Activated naive CD8-positive, alpha-beta T cell treated with anti-CD3 and anti-CD28 coated beads for 36 hours (primary cell): ENCODE measurements at places on chromosomes 7 and 10.

DNA sequence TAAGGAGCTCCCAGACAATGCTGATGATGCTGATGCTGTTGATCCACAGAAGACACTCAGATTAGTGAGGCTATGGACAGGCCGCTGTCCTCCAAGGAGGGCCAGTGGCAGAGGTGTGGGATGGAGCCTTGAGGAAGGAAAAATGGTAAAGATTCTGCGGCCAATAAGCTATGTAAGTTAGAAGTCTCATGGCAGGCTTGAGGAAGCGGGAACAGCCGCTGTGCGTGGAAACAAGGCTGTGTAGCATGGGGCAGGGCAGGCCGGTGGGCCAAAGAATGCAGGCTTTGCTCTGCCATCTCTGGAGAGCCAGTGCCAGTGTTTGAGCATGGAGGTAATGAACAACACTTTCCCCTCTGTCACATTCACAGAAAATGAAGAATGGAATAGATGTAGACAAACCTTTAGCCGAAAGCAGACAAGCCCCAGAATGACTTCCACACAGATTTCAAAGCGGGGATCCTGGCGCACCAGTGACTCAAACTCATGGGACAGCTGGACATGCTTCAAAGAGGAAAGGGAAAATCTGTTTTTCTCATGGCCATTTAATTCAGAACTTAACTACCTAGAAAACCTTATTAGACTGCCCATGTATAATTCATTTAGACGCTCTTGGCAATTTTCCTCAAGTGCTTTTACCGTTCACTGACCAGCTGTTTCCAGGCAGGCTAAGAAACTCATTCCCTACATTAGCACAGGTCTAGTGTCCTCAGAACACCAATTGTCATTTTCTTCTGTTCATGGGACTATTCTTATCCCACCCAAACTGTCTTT, 16.9 kb upstream of the FIGNL1 start:
- DNase-seq: no peak

GRCh38 chr10:29879862-29880261, 179.5 kb downstream of the JCAD start:
- no peak for DNase-seq

DNA sequence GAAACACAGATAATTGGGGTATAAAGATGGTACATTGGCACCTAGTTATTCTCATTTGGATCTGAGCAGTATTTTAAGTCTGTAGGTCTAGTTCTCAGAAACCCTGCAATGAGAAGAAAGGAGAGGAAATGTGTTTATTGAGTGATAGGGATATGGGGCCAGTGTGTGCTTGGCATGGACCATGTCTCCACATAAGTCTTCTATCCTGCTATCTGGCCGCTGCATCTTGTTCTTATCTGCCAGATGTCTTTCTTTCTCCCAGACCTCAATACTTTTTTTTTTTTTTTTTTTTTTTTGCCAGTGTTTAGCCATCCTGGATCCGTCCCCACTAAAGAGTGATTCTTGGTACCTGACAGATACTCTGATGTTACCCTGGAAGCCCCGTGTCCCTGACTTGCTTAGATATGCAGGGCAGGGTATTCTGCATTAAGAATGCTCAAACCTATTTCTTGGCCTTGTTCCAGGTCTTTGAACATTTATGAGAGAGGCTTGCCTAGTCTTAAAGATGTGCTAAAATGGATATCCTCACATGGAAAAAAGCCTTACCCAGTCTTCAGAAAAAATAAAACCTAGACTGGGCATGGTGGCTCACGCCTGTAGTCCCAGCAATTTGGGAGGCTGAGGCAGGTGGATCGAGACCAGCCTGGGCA, 10.0 kb downstream of the MTURN start:
- no peak for DNase-seq

GRCh38 chr7:100563809-100564400, 9.8 kb downstream of the SAP25 start:
- DNase-seq: peak; percentile 75

- DNase-seq: no peak
Measured at GRCh38 chr10:80909254-80909653, 371.6 kb downstream of the SH2D4B start.

- DNase-seq: no peak
Measured at GRCh38 chr7:75010036-75010435, 45.5 kb downstream of the CASTOR2 start.

DNA sequence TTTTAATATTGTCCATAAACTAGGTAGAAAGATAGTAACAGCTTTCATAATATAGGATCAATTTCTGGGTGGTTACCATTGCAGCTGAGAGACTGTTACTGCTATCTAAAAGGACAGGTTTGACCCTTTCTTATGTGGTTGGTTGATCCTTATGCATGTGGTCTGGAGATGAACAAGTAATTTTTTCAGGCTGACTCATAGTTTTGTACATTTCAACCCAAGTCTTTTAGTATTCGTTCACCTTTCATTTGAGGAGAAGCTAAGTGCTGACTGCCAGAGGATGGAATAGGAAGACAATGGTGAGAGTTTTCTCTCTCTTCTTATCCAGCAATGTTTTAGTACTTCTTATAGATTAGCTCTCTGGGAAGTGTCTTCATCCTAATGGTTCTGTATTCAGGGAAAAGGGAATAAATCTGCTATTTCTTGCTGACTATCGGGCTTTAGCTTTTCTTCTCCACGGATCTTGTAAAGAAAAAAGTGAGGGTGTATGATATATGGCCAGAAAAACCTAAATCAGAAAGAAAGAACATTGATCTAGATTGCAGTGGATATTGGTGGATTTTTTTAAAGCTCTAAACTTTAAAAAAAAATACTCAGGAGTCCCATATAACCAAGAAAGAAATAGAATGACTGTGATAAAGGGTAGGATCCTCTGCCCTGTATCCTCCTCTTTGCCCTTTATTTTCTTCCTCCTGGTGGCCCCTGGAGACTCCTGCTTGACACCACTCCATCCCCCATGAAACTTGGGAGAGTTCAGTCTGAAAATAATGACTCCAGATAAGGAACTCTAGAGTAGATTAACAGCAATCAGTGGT, 88.0 kb downstream of the CPED1 start:
- no peak for DNase-seq

DNA sequence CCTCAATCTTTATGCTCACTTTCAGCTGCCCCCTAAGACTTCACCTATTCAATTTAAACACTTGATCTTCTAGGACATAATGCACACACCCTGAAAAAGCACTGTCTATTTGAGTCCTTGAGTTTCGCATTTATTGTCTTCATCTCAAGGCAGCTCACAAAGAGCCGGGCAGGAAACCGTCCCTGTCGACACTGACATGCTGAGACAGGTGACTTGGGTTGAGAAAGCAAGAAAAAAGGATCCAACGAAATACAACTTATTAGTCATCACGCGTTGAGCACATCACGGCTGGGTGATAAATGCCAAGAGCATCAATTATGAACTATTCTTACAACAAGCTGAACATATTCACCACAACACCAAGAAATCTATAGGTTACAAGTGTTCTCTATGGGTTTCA, 91.1 kb downstream of the CALN1 start:
- no peak for DNase-seq

GRCh38 chr10:73759512-73760115, 15.4 kb downstream of the SEC24C start:
- peak; percentile 31 for DNase-seq

DNA sequence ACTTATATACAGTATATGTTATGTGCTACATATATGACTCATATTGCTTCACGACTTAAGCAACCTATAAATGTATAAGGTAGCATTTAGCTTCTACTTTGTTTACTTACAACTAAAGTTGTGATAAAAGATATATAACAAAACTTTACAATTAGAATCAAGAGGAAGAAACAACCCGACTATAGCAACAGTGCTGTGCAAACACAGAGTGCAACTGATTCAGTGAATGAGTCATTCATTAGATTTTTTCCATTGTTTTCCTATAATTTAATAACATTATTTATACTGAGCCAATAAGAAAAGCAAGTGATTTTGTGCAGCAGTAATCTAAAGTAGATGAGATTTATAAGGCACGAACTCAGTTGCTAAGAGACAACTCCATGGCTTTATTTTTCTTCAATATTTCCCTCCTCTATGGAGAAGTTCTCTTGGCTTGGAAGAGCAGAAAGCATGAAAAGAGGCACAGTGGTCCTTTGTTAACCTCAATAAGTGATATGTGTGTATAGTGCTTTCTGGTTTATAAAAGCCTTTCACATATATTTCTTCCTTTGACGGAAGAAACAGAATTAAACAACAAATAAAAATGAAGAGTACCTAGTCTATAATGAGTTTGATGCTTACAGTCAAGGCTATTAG, 19.8 kb downstream of the CEP41 start:
- DNase-seq: no peak

GRCh38 chr7:70947181-70947580, 184.8 kb upstream of the GALNT17 start:
- no peak for DNase-seq

DNA sequence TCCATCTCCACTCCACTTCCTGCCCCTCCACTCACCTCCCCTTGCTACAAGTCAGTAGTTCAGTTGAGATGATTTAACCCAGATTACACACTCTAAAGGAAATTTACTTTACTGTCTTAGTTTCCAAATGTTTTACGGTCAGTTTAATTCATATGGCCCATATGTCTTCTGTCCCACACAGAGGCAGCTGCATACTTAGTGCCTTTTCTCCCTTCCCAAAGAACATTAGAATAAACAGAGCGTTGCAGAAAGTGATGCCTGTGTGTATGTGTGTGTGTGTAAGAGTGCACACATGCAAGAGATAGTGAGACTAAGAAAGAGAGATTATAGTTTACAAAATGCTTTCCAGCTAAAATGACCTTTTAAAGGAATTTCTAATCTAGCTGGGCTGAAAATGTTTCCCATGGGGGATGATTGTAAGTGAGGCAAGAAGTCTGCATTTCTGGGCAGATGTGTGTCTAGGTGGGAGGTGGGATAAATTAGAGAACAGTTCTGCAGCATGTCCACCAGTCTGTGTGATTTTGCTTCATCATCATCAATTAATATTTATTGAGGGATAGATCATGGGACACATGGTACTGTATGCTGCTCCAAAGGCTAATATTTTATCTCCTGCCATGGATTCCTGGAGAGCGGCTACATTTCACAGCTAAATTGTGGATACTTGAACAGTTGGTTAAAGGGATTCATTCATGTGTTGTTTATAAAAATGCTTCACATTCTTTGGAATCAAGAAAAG, 81.5 kb downstream of the NXPH1 start:
- DNase-seq: no peak

- no peak for DNase-seq
Measured at GRCh38 chr10:61021926-61022325, 77.9 kb upstream of the RHOBTB1 start.

- DNase-seq: no peak
Measured at GRCh38 chr10:28963539-28964221, 286.4 kb downstream of the BAMBI start.

- no peak for DNase-seq
Measured at GRCh38 chr7:152869677-152870051, 110.1 kb downstream of the ACTR3B start.

DNA sequence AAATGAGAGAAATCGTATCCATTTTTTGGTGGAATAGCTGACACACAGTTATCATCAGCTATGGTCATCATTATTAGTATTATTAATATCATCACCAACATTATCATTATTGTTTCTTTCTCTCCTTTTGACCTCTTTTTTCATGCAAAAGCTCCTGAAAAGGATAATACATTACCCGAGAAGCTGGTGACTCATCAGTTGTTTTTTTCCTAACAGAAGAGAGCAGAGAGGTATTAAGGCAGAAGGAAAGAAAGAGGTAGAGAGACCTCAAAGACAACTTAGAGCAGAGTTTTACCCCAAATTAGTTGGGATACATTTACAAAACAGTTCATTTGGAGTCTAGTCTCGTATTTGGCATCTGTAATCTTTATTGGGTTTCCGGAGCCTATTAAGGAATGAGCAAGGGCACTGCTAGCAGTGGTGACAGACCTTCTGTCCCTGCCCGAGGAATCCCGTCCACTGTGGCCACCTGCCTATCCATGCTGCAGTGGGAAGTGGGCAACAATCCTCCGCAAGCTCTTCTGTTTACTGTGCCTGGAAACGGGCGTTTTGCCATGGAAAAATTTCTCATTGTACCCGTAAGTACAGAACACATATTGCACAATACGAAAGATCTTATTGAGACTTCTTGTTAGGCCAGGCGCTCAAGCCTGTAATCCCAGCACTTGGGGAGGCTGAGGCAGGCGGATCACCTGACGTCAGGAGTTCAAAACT, 170.0 kb upstream of the MKLN1 start:
- DNase-seq: no peak

GRCh38 chr7:45129181-45129800, 17.8 kb upstream of the TBRG4 start:
- no peak for DNase-seq

GRCh38 chr10:83545901-83546391, 593.4 kb upstream of the GHITM start:
- DNase-seq: no peak

DNA sequence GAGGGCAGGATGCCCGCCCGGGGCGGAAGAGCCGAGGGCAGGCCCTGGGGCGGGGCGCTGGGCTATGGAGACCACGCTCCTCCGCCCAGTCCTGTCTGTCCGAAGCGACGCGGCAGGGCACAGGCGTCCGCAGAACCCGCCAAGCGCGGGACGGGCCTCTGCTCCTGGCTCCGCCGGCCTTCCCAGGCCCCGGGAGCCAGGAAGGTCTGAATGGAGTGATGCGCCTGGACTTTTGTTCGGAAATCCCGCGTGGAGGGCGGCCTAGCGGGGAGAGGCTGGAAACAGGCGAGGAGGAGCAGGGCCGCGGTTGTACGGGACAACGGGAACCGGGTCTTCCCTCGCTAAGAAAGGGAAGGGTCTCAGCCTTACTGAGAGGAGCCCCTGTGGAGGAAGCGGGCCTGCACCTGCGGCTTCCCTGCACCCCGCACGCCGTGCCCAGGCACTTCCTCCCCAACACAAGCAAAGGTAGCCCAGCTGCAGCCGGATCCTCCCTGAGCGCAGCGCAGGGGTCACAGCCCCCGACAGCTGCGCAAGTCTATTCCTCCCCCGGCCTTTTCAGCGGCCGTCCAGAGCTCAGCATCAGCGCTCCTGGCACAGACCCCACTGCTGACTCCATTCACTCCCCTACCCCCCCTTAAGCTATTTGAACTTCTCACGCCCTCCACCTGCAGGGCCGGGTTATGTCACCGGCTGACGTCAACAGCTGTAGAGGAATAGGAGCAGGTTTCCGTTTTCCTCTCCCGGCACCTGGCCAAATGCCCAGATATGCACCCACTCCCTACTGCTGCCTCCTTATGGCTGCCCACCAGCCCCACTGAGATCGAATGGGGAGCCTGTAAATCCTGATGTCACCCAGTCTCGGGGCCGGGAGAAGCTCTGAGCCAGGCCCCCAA, 143.2 kb upstream of the RET start:
- DNase-seq: peak; percentile 36

DNA sequence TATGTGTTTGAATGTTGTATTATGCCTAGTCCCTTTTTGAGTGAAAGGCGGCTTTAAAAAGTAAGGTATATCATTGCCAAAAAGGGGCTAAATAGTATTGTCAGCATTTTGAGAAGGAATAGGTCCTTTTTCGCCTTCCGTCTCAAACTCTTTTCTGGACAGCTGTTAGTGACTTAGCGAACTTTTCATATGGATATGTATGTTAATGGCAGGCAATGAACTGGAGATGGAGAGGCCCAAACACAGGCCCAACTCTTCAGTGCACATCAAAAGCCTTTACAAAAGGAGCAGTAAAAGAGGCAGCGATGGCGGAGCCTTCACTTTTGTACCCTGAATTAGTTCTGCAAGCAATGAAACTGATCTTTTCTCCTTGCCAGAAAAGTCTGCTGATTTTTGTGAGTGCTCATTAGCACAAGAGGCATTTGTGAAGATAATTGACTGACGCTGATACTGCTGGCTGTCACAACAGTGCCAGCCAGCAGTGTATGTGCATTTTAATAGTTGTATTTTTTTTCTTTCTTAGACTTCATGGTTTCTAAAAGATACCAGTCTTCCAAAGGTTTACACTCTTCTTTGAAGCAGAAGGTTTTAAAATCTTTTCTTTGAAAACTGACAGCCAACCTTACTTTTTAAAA, 243.7 kb upstream of the SP8 start:
- DNase-seq: no peak
